Activated naive CD4-positive, alpha-beta T cell (primary cell): ENCODE measurements at places on chromosomes 3 and 15.
A peak's percentile ranks its signal among the peaks of the same experiment; 100 is the strongest.

DNA sequence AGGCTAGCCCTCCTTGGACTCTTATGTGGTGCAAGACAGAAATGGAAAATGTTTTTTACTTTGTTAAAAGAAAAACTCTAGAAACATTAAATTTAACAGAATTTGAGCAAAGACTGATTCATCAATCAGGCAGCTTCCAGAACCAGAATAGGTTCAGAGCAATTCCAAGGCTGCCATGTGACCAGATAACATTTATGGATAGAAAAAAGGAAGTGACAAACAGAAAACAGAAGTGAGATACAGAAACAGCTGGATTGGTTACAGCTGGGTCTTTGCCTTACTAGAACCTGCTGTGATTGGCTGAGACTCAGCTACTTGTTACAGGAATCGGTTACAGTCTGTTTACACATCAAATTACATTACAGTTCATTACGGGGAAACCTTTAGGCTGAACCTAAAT, 22.5 kb upstream of the OTOL1 start:
- no peak for DNase-seq

GRCh38 chr3:80234706-80235105, 466.9 kb upstream of the ROBO1 start:
- no peak for DNase-seq

DNA sequence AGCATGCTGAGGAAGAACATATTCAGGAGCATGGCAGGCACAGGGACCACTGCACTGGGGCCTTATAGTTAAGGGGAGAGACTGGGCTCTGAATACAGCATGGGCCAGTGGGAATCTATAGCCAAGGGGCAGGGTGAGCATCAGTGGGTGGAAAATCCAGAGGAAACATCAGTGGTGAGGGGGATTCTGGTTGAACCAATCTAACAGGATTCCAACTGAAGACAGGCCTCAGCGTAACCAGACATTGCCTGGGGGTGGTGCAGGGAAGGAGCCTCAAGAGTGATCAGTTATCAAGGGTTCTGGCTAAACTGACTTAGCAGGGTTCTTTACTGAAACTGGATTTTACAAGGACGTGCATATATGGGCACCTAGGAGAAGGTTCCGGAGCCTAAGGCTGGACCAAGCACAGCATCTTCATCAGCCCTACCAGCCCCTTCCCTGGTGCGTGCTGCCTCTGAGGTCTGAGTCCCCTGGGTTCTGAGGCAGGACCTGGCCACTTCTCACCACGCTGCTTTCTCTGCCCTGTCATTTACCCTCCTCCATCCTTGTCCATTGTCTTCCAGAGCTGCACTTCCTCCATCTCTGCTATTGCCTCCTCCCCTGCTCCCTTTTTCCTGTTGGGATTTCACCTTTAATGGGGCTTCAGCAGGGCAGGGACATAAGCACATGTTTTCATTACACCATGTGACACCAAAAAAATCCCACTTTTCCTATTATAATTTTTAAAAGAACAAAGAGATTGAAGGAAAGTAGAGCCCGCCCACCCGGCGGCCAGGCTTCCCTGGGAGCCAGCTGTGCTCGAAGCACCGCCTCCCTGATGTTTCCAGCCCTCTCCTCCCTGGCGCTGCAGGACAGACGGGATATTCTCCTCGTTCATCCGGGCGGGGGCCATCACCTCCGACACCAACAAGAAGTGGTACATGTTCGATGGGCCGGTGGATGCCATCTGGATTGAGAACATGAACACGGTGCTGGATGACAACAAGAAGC, 52.1 kb downstream of the DNAH1 start:
- DNase-seq = no peak

GRCh38 chr3:16359331-16359730, 94.3 kb downstream of the OXNAD1 start:
- no peak for DNase-seq

GRCh38 chr3:104825116-104825515, 541.6 kb upstream of the ALCAM start:
- DNase-seq = no peak

- DNase-seq = no peak
These were observed 45.5 kb downstream of the SSUH2 start for GRCh38 chr3:8599146-8599545.

- no peak for DNase-seq
These were observed 17.6 kb upstream of the UBA7 start for GRCh38 chr3:49831341-49831740.

DNA sequence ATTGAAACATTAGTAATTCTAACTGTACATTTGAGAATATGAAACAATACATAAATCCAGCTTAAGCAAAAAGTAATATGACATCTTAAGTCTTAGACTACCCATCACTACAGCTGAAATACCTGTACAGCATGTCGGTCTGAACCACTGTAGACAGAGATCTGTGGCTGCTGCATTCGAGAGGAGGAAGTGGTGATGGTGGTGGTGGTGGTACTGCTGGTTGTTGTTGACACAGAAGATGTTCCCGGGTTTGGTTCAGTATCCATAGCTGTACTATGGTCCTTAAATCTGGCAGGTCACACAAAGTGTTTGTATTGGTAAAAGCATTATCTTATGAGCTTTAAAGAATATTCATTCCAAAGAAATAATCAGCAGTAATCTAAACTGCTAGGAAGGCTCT, 2.9 kb downstream of the PHC3 start:
- DNase-seq = peak; percentile 15

GRCh38 chr3:128616516-128617269, 33.9 kb downstream of the RPN1 start:
- no peak for DNase-seq

GRCh38 chr3:57063032-57063431, 2.6 kb downstream of the SPATA12 start:
- DNase-seq = no peak

DNA sequence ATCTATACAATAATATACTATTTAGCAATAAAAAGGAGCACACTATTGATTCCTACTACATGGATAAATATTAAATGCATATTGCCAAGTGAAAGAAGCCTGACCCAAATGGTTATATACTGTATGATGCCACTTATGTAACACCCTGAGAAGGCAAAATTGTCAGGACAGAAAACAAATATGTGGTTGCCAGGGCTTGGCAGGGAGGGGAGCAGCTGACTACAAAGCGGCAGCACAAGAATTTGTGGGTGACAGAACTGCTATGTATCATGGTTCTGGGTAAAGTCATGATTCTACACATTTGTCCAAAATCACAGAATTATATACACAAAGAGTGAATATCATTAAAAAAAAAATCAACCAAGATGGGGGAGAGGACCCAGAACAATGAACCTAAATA, 22.5 kb downstream of the TBC1D2B start:
- DNase-seq = no peak

- DNase-seq = no peak
These were observed 24.0 kb downstream of the LNP1 start for GRCh38 chr3:100425316-100425715.

DNA sequence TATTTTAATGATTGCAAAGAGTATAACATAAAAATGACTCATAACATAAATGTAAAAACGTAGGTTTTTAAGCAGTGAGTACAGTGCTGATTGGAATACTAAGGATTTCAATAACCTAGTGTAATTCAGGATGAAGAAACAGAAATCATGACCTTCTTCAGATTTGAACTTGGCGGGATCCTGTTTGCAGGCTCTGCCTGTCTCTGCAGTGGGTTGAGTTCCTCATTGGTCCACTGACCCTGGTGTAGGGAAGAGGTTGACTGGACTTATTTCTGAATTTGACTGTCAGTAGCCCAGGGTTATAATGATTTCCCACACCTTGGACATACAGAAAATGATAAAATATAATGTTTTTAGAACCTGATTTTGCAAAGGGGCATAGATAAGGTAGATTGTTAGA, 171.7 kb downstream of the FNDC3B start:
- DNase-seq = no peak

DNA sequence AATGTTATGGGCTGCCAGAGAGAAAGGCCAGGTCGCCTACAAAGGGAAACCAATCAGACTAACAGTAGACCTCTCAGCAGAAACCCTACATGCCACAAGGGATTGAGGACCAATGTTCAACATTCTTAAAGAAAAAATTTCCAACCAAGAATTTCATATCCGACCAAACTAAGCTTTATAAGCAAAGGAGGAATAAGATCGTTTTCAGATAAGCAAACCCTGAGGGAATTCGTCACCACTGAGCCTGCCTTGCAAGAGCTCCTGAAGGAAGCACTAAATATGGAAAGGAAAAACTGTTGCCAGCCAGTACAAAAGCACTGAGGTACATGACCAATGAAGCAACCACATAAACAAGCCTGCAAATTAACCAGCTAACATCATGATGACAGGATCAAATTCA, 33.1 kb downstream of the PYGO1 start:
- DNase-seq = no peak

DNA sequence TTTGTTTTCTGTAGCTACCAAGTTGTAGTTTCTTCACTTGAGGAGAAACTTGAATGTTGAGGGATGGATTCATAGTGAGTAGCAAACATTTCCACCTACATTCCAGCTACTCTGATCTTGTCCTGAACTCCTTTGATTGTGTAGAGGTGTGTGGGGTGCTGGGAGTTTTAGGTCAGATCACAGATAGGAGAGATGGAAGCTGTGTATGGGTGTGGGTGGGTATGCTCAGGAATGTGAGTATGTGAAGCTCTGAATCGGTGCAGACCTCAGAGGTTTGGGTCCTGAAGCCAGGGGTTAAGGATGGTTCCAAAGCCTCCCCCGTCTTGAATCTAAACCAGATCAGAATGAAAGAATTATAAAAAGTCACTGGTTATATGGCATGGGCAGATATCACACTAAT, 52.6 kb upstream of the VILL start:
- DNase-seq = no peak

GRCh38 chr3:143529018-143529478, 319.2 kb downstream of the SLC9A9 start:
- DNase-seq = no peak

GRCh38 chr15:27179789-27180188, 208.8 kb downstream of the GABRG3 start:
- DNase-seq = no peak

GRCh38 chr3:27593173-27593572, 109.0 kb upstream of the SLC4A7 start:
- no peak for DNase-seq

DNA sequence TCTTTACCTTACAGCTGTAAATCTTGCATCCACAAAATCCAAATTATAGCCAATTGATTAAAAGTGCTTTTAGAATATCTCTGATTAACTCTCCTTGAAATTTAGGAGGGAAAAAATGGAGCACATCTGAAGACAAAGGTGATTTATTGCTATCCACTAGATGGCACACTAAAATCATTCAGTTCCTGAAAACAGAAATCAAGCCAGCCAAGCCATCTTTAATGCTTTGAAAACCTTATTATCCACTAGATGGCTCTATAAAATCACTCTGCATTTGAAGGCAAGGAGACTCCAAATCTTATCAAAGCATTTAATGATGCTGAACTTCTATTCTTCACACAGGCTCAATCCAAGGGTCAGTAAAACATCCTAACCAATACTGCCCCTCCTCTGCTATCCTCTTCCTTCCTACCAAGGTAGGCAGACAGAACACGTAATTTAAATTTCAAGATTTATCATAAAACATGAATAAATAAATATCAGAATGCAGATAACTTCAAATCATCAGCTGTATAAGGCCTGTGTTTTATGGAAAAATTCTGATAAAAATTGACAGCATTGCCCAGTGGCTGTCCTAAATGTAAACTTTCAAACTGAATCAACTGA, 48.4 kb downstream of the GOLIM4 start:
- no peak for DNase-seq

- no peak for DNase-seq
These were observed 23.1 kb upstream of the CMC1 start for GRCh38 chr3:28218071-28218916.

DNA sequence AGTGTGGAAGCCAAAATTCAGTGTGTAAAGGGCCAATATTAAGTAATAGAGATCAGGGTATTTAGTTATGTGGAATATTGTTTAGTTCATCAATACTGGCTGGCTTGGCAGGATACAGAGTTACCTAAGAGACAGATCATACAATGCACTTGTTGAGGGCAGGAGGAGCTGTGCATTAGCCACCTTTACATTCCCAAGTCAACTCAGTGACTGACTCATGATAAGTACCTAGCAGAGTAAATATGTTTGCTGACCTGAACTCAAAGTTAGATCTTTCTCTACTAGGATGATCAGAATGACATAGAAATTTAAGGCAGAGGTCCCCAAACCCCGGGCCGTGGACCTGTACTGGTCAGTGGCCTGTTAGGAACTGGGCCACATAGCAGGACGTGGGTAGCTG, 3.5 kb upstream of the ABHD17C start:
- no peak for DNase-seq

DNA sequence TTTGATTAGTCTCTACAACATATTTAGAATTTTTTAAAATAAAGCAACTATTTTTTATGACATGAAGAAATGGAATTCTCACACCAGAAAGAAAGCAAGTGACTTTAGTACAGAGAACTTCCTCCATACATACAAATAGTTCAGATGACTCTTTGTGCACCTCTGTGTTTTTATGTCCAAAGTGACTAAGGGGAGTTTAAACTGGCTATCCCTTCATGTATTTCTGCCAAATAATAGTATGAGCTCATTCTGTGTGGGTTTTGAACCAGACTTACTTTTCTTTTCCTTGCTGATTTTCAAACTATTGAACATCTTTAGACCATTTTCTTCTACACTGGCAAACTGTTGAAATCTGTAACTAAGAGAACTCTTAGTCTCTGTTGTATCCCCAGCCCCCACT, 196.3 kb downstream of the EPHA3 start:
- DNase-seq = no peak

GRCh38 chr3:170024581-170024980, 13.2 kb upstream of the GPR160 start:
- no peak for DNase-seq

- DNase-seq = no peak
These were observed 508.5 kb downstream of the GABRG3 start for GRCh38 chr15:27479296-27480140.

DNA sequence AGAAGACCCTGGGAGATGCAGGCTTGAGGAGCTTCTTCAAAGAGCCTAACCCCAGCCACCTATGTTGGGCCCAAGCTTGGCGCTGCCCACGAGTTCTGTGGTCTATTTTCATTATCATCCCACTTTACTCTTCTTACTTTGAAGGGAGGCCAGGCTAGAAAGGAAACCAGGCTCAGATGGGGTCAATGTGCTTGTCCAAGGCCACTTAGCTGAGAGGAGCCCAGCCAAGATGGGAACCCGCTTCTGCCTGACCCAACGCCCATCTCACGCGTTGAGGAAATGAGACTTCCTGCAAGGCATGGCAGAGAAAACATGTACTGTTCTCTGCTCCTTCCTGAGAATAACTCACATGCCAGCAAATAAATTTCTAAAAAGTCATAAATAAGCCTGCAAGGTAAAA, 486.3 kb upstream of the PROK2 start:
- DNase-seq = no peak

- DNase-seq = no peak
These were observed 33.3 kb downstream of the ANKDD1A start for GRCh38 chr15:64944961-64945360.
